Renal pelvis (tissue), 12 donors: ENCODE measurements at places on chromosomes 6 and 20. TPM values are rescaled to one million over a fixed set of nuclear protein-coding genes. Genes with fewer than 3 reads are reported as not detected.

SLC35F1 gene
- 2.2 TPM for polyA plus RNA-seq

CFAP206 gene
- 4.2 TPM for polyA plus RNA-seq

TRIM15 gene
- polyA plus RNA-seq, result not detected

PTCRA gene
- 0.41 TPM for polyA plus RNA-seq

PRDM13 gene
- not detected for polyA plus RNA-seq

ZNF165 gene
- polyA plus RNA-seq, result 5.2 TPM

ESR1 gene
- 2.2 TPM for polyA plus RNA-seq

HUS1B gene
- polyA plus RNA-seq, result not detected

ID1 gene
- 230 TPM for polyA plus RNA-seq

FGD2 gene
- polyA plus RNA-seq, result 2.6 TPM

PRELID3B gene
- polyA plus RNA-seq, result 62.2 TPM

RSPO3 gene
- polyA plus RNA-seq, result 15.2 TPM

BFSP1 gene
- polyA plus RNA-seq, result 4.2 TPM

HLA-DRB5 gene
- 30.7 TPM for polyA plus RNA-seq

LHFPL5 gene
- 0.14 TPM for polyA plus RNA-seq

PACRG gene
- 14.8 TPM for polyA plus RNA-seq

FAM83C gene
- 0.05 TPM for polyA plus RNA-seq

KCNQ5 gene
- 0.34 TPM for polyA plus RNA-seq

SOX18 gene
- 8.0 TPM for polyA plus RNA-seq

ARMH2 gene
- not detected for polyA plus RNA-seq

RPS6KA2 gene
- 27.8 TPM for polyA plus RNA-seq

ZSCAN26 gene
- 35.2 TPM for polyA plus RNA-seq

SNAI1 gene
- polyA plus RNA-seq, result 15.3 TPM

TRIM10 gene
- 0.28 TPM for polyA plus RNA-seq

DUSP22 gene
- polyA plus RNA-seq, result 23.4 TPM

CCN2 gene
- 199 TPM for polyA plus RNA-seq

PLCB1 gene
- polyA plus RNA-seq, result 35.7 TPM

ADA gene
- 9.1 TPM for polyA plus RNA-seq

C20orf141 gene
- not detected for polyA plus RNA-seq

ERVFRD-1 gene
- 0.20 TPM for polyA plus RNA-seq

HAO1 gene
- polyA plus RNA-seq, result not detected

HCRTR2 gene
- not detected for polyA plus RNA-seq

NRM gene
- 35.3 TPM for polyA plus RNA-seq

SLC32A1 gene
- polyA plus RNA-seq, result 2.3 TPM

REM1 gene
- 0.49 TPM for polyA plus RNA-seq

LAMP5 gene
- 8.1 TPM for polyA plus RNA-seq

WFDC10B gene
- not detected for polyA plus RNA-seq

MCHR2 gene
- not detected for polyA plus RNA-seq

COL21A1 gene
- polyA plus RNA-seq, result 92.7 TPM

CDSN gene
- polyA plus RNA-seq, result not detected

NKX2-2 gene
- polyA plus RNA-seq, result not detected

SLC17A1 gene
- polyA plus RNA-seq, result 24.6 TPM

RSPH9 gene
- polyA plus RNA-seq, result 1.8 TPM

EEF1A1 gene
- 18,033 TPM for polyA plus RNA-seq

PTK6 gene
- 1.7 TPM for polyA plus RNA-seq

EYA4 gene
- polyA plus RNA-seq, result 16.3 TPM

PRR3 gene
- 37.4 TPM for polyA plus RNA-seq

SPAG4 gene
- polyA plus RNA-seq, result 6.5 TPM

NRSN1 gene
- polyA plus RNA-seq, result 1.1 TPM

GMPR gene
- 10.8 TPM for polyA plus RNA-seq
